ENCODE measurements at places on chromosomes 16 and 17.

DNA sequence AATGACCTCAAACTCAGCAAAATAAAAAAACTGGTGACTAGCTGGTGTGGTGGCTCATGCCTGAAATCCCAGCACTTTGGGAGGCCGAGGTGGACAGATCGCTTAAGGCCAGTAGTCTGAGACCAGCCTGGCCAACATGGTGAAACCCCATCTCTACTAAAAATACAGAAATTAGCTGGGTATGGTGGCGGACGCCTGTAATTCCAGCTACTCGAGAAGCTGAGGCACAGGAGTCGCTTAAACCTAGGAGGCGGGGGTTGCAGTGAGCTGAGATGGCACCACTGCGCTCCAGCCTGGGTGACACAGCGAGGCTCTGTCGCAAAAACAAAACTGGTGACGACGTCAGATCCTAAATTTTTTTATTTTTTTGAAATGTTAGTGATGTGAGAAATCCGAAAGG is 82.6 kb upstream of the TOB1 start:
- no peak for DNase-seq

DNA sequence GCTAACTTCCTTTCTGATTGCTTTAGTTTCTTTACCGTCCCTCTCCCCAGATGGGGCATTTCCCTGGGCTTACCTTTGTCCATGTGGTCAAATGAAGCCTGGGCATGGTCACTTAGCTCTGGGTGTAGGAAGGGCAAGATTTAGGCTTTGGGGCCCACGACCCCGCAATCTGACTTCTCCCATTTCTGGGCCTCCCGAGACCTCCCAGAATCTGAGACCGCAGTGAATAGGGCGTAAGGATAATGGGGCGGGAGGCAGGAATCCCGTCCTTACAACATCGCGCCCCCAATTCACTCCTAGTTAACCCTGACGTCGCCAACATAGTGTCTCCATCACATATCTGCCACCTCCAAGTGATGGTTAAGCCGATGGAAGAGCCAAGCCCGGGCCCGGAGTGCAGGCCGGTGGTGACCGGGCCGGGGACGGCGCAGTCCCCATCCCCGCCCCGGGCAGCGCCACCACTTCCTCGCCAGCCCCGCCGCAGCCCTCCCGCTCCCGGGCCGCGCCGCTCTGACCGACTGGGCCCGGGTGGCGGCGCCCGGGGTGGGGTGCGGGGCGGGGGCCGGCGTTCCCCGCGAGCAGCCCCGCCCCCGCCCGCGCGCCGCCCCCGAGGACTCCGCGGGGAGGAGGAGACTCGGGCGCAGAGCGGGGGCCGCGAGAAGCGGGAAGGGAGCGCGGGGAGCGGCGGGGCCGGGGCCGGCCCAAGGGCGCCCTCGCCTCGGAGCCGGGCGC is at the start of gene RHBDL3:
RHBDL3 (plus strand) TSS at position 641 of the 732 bp plus-strand sequence. CDS start 358 bp downstream, outside the sequence.
- DNase-seq: no peak

DNA sequence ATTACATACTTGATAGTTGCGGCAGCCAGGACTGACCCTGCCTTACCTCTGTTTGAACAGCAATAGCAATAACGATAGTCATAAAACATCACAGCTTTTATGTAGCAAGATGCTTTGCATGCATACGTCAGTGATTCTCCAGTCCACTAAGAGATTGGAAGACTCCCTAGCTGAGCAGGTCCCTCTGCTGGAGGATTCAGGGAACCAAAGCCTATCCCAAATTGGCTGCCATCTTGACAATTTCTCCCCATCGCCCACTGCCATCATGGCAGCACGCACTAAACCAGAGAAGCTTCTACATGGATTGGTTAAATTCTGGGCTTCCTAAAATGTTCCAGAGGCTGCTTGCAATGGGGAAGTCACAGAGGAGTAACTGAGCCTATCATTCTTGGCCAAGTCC is 360.6 kb upstream of the XYLT1 start:
- DNase-seq: no peak

- no peak for DNase-seq
Observed at GRCh38 chr16:4327386-4328045, 11.6 kb downstream of the GLIS2 start.

- DNase-seq: peak; percentile 16
Observed at GRCh38 chr17:45234641-45235415, 13.1 kb downstream of the FMNL1 start.

GRCh38 chr17:80861892-80862291 is 129.7 kb upstream of the CHMP6 start:
- DNase-seq: no peak

- no peak for DNase-seq
Observed at GRCh38 chr17:38898291-38898679, 27.1 kb upstream of the LASP1NB start.

GRCh38 chr16:68429076-68429854 is 19.0 kb downstream of the SMPD3 start:
- DNase-seq: no peak

GRCh38 chr17:51155416-51155815 is 2.1 kb downstream of the NME1 start:
- DNase-seq: no peak

- no peak for DNase-seq
Observed at GRCh38 chr16:303760-304505, 21.0 kb downstream of the PDIA2 start.

DNA sequence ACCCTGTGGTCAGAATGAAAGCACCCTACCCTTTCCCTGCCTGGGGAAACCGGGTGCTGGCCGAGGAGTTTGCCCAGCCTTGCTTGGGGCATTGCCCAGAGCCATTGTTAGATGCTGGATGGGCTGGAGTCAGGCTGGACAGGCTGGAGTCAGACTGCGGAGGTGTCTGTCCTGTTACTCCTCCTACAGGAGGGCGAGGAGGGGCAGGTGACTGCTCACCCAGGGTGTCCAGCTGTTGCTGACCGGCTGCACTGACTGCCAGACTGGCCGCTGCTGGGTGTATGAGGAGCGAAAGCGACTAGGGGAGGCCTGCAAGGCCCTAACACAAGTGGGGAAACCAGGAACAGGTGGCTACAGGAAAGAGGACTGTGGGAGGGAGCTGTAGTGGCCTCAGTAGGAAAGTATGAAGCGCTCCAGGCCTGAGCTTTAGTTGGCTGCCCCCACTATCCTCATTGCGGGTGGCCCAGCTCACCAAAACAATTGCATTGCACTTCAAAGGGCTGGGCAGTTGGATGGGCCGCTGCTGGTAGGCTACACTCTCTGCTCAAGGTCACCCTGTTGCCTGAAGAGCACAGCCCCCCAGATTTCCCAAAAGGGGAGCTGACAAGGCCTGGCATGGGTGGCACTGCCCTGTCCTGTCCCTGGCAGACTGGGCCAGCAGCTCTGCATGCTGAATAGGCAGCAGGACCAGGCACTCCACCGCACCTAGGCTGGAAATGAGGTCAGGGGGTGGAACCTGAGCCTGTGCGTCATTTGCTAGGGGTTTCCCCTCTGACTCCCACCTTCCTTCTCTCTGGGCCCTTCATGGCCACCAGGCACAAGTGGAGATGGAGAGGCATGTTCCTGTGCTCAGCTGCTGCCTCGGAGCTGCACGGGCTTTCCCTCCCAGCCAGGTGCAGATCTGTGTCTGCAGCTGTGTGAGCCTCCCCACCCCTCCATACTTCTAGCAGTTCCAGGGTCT is 18.4 kb downstream of the LDHD start:
- DNase-seq: no peak

GRCh38 chr16:31063495-31063842 is 10.6 kb downstream of the ZNF668 start:
- no peak for DNase-seq

GRCh38 chr17:18257268-18257981 is 1.1 kb downstream of the FLII start:
- DNase-seq: peak; percentile 76

DNA sequence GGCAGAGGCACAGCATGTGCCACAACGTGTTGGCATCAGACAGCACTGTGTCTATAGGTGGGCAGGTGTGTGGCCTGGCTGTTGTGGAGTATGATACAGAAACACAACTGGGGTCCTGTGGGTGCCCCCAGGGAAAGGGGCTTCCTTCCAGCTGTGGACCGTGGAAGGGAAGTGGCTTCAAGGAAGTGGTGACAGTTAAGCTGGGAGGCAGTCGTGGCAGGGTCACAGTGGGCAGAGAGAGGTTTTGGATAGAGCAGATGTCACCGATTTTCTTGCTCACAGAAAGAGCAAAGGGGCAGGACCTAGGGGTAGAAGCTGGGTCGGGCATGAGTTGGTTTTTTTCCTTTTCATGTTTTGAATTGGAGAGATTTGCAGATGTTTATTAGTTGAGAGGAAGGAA is 11.2 kb upstream of the ORAI3 start:
- no peak for DNase-seq

DNA sequence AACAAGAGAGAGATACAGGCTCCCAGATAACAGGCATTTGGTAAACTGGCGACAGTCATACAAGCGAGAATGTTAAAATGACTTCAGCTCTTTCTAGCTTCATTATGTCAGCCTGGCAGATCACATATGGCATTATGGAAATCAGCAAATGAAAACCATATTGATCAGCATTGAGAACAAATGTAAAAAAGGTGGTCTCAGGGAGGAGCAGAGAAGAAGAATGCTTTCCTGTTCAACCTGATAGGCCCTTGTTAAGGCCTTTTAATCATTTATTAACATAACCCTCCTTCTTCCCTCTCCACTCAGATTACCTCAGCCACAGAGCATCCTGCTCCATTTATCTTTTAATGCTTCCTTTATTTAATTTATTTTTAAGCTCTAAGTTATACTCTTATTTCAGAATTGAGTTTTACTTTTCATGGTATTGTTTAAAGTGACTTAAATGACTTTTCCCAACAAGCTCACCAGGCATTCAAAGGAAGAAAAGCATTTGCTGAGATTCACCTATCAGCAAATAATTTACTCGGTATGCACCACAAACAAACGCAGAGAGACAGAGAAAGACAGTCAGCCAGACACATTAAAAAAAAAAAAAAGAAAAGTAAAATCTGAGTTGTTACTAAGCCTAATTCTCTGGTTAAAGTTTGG is 243.9 kb upstream of the TBX2 start:
- peak; percentile 71 for DNase-seq

- DNase-seq: no peak
Observed at GRCh38 chr16:3879258-3879886, 1.1 kb downstream of the CREBBP start.

DNA sequence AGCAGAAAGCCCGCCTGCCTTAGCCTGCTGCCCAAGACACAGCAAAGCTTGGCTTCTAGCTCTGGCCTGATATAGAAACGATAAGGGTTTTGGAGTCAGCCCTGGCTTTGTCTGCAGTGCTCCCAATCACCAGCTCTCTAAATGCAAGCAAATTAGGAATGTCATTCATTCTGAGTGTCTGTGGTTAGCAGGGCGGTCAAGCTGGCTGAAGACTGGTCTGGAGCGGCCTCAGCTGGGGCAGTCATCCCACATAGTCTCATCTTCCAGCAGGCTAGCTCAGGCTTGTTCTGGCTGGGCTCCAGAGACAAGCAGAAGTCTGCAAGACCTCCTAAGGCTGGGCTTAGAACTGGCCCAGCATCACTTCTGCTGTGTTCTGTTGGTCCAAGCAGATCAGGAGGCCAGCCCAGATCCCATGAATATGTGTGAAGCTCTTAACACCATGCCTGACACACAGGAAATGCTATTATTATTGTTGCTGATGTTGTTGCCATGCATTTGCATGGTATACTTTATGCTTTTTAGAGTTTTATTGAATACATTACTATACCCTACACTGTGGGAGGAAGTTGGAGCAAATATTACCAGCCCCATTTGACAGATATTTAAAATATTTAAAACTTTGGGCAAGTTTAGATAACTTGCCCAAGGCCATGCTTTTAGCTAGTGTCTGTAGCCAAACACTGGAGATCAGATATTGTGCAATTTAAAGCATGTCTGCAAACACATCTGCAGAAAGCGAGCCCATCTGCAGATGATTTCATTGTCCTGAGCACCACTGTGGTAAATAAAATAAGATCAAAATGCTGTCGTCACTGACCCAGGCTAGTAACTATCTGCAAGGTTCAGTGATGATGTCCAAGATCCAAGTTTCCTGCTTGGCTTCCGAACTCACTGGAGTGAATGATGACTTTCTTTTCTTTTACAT is 24.8 kb downstream of the TMC7 start:
- peak; percentile 32 for DNase-seq

DNA sequence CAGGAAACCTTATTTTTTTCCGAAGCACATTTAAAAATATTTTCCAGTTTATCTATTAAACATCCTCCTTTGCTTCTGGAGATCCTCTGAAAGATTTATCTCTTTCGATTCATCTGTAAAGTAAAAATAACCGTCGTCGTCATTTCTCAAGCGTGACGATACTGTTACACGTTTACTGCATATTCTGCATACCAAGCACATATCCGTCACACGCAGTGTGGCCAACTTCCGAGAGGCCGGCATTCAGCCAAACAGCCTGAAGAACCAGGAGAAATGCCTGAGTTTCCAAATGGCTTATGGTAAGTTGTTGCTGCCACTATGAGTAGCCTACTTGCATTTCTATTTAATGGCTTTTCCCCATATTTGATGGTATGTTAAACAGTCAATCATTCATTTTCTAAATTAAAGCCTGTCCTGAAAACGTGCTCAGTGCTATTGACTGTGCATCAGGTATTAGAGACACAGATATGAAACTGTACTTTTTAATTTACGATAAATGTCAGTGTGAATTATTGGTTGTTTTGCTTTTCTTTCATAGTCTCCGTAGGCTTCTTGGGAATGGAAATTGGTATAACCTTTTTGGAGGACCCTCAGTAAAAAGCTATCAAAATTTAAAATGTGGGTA is 275.7 kb downstream of the WWOX start:
- peak; percentile 42 for DNase-seq

DNA sequence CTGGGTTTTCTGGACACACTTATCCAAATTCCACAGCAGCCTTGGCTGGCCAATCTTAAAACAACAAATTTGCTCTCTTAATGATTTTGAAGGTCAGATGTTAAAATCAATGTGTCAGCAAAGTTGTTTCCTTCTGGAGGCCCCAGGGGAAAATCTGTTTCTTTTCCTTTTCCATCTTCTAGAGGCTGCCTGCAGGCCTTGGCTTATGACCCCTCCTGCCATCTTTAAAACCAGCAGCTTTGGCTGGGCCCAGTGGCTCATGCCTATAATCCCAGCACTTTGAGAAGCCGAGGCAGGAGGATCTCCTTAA is 3.0 kb downstream of the LGALS9 start:
- DNase-seq: no peak

- no peak for DNase-seq
Observed at GRCh38 chr17:48213797-48214196, 106.2 kb downstream of the SNX11 start.

DNA sequence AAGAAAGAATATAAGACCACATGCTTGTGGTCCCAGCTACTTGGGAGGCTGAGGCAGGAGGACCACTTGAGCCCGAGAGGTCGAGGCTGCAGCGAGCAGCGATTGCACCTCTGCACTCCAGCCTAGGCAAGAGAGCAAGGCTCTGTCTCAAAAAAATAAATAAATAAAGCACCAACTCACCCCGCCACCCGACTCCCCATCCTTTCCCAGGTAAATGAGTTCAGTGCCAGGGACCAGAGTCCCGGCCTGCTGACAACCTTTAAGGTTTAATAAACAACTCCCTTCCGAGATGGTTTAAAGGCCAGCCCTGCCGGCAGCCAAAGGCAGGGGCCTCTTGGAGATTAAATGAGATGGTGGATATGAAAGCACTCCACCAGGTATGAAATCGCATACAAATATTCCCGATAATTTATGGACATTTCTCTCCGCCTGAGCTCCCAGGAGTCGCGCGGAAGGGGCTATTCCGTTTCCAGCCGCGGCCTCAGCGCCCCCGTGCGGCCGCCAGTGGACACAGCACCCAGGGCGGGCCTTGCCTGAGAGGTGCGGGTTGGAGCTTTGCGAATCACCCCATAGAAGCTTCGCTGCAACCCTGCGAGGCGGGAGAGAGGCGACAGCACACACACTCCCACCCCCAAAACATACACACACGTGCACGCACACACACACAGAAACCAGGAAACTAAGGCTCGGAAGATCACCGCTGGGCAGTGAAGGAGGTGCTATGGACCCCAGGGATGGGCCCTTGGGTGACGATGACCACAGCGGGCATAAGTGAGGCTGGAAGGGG is 4.0 kb upstream of the RPL38 start:
- DNase-seq: peak; percentile 33

All from kidney glomerular epithelial cell (primary cell).